ENCODE measurements at places on chromosomes 12 and 14. TPM values are rescaled to one million over a fixed set of nuclear protein-coding genes. Genes with fewer than 3 reads are reported as not detected.

Gene GDF3
- not detected for total RNA-seq

Gene INSM2
- total RNA-seq, result not detected

Gene TXNRD1
- 82.1 TPM for total RNA-seq

Gene KRT72
- total RNA-seq, result under 0.01 TPM

Gene ZC3H10
- 10.2 TPM for total RNA-seq

Gene EFS
- total RNA-seq, result under 0.01 TPM

Gene HOXC13
- not detected for total RNA-seq

Gene SERPINA5
- not detected for total RNA-seq

Gene TBPL2
- total RNA-seq, result not detected
